NCI-H1048 (cell line): ENCODE measurements at places on chromosomes 6 and 20.

GRCh38 chr20:539848-540247, 3.7 kb downstream of the CSNK2A1 start:
- DNase-seq, result no peak

GRCh38 chr20:2840967-2841531, 504 bp downstream of the VPS16 start:
- no peak for DNase-seq

GRCh38 chr6:142966294-142966693, 21.3 kb upstream of the HIVEP2 start:
- DNase-seq, result no peak

GRCh38 chr6:50706575-50706974, 6.8 kb upstream of the TFAP2D start:
- no peak for DNase-seq

- no peak for DNase-seq
Measured at GRCh38 chr6:152811785-152812184, 61.2 kb downstream of the VIP start.

GRCh38 chr6:143408151-143408786, 42.2 kb downstream of the ADAT2 start:
- no peak for DNase-seq

DNA sequence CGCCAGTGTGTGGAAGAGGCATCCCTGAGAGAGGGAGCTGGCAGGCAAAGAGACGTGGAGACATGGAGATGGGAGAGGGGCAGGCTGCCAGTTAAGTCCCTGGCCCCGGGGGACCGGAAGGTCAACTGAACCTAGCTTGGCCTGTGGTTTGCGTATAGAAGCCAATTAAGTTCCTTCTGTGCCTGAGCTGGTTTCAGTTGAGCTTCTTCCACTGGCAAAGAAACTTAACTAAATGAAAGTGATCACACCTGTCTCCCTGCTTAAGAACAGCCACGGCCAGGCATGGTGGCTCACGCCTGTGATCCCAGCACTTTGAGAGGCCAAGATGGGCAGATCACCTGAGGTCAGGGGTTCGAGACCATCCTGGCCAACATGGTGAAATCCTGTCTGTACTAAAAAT, 26.7 kb upstream of the NNAT start:
- no peak for DNase-seq

DNA sequence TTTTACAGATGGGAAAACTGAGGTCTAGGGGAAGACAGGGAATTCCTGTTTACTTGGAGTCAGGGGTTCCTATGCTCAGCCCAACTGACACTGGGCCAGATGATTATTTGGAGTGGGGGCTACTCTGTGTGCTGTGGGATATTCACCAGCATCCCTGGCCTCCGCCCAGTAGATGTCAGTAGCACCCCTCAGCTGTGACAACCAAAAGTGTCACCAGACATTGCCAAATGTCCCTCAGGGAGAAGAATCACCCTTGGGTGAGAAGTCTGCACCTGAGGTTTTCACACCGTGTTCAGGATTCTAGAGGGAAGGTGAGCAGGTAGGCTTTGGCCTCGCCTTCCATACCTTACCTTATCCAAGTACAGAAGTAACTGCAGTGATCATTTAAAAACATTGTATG, 27.6 kb downstream of the CDH26 start:
- no peak for DNase-seq

DNA sequence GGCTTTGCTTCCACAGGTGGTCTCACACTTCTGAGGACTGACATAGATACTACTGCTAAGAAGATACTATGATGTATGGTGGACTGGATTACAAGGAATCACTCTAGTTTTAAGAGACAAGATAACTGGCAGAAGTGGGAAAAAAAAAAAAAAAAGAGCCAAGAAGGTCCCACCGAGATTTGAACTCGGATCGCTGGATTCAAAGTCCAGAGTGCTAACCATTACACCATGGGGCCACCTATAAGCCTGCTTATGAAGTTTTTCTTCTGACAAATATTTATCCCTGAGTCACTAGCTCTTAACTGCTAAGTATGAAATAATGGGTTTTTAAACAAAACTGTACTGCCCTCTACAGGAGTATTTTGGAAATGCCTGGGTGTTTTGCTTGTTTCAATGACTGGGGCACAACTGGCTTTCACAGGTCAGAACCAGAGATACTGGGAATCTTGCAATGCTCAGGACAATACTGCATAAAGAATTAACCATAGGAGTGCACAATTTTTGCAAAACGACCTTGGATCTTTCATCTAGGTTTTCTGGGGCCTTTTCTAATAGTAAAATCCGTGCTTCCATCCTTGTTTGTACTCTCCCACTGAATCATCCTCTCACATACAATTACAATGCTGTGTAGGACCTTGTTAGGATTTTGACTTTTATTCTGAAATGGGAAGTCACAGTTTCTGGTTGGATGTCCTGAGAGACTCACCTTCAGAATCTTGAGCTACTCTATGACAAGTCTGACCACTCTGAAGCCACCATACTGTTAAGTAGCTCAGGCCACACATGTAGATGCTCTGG, 116.3 kb downstream of the OR2B2 start:
- DNase-seq, result peak; percentile 63

GRCh38 chr6:37784585-37784967, 35.0 kb upstream of the ZFAND3 start:
- DNase-seq, result no peak

DNA sequence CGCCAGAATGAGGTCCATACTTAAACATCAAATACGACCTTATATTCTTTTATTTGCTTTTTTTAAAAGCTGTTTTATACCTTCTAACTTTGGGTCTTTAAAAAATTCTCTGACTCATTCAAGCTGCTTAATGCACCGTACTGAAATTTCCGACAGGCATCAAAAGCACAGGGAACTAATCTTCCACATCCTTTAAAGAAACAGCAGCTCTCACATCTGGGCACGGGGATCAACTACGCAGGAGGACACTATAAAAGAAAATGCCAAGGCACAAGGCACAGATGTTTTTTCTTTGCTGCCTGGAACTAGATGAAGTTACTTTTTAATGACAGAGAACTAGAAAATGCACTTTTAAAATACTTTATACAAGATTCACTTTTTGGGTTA, 112.4 kb upstream of the ARG1 start:
- no peak for DNase-seq

DNA sequence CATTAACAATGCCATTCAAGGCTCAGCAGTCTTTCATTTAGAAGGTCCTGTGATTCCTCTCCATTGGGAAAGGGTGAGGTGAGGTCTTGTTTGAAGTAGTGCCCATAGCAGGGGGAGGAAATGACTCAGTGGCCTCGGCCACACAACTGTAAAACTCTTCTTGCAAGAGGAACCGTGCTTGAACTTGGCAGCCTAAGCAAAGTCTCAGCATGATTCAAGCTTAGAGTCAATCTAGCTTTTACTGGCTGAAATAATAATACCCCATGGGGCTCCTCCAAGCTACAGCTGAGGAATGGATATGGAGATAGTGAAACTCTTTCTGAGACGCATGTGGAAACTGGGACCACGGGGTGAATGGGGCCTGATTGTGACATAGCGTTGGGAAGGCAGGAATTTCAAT, 428.2 kb downstream of the BMP2 start:
- DNase-seq, result no peak

GRCh38 chr6:127635091-127635490, 58.1 kb downstream of the C6orf58 start:
- no peak for DNase-seq

- no peak for DNase-seq
Measured at GRCh38 chr6:63764318-63764916, 128.8 kb downstream of the PHF3 start.

GRCh38 chr6:15526212-15526701, 136.6 kb downstream of the DTNBP1 start:
- no peak for DNase-seq

DNA sequence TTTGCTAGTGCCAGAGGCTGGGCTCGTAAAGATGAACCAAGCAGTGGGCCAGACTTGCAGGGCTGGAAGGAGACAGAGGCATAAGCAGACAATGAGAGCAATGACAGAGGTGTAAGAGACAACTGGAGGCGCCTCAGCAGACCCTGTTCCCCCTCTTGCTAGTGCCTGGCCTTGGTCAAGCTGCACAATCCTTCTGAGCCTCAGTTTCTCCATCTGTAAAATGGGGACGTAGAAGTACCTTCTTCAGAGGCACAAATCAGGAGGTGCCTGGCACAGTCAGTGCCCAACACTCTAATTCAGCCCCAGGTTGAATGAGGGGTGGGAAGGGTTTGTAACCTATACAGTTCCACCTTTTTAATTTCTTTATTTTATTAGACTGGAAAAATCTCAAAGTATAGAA, 23.2 kb downstream of the BPIFB1 start:
- no peak for DNase-seq

GRCh38 chr6:146289816-146290588, 253.6 kb upstream of the RAB32 start:
- DNase-seq, result no peak

DNA sequence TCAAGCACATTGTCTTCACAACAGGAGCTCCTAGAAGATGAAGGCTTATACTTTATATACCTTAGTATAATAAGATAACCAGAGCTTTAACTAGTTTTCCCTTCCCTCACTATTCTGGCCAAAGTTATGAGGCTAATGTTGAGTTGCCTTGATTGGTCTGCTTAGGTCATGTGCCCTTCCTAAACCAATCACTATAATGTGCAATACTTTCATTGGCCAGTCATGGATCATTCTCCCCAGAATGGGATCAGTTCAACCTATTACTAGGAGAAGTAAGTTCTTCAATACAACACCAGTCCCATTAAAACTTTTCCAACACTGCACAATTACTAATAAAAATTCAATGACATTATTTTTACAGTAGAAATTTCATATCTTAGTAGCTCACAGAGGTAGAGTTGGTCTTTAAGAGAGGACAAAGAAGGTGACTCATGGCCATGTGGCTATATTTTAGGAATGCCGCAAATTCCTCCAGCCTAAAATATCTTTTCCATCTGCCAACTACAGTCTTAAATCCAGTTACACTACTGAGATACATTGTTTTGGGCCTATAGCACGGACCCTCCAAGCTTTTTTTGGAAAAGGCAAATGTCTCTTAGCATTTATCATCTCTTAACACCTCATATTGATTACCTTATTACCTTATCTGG, 12.5 kb upstream of the POU3F2 start:
- no peak for DNase-seq

- DNase-seq, result no peak
Measured at GRCh38 chr6:49733680-49734079, 10.5 kb downstream of the CRISP3 start.

DNA sequence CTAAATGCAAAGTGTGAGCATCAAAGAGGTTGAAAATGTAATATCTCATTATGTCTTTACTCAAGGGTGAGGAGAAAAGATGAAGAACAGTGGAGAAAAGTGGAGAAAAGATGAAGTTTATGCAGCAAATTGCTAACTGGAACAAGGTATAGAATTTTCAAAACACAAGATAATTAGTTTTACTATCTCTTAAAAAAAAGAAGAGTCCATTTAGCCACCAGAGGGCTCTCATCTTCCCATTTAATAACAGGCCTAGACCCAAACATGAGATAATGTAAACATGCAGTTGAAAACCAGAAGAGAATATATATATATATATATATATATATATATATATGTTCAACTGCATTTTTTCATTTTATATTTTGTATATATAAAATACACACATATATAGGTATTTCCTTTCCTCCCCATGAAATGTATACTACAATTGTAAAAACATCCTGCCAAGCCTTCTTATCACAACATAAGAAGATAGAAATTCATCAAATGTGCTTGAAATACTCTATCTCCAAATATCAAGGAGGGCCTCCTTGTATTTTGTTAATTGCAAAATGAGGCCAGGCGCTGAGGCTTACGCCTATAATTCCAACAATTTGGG, 78.4 kb downstream of the ADTRP start:
- no peak for DNase-seq

- DNase-seq, result no peak
Measured at GRCh38 chr6:82690283-82690682, 326.7 kb downstream of the TPBG start.

GRCh38 chr20:46590443-46590842, 40.0 kb upstream of the OCSTAMP start:
- DNase-seq, result no peak

GRCh38 chr20:56245761-56246160, 2.8 kb upstream of the MC3R start:
- DNase-seq, result no peak

- DNase-seq, result no peak
Measured at GRCh38 chr6:97288188-97288587, 5.2 kb upstream of the MMS22L start.

DNA sequence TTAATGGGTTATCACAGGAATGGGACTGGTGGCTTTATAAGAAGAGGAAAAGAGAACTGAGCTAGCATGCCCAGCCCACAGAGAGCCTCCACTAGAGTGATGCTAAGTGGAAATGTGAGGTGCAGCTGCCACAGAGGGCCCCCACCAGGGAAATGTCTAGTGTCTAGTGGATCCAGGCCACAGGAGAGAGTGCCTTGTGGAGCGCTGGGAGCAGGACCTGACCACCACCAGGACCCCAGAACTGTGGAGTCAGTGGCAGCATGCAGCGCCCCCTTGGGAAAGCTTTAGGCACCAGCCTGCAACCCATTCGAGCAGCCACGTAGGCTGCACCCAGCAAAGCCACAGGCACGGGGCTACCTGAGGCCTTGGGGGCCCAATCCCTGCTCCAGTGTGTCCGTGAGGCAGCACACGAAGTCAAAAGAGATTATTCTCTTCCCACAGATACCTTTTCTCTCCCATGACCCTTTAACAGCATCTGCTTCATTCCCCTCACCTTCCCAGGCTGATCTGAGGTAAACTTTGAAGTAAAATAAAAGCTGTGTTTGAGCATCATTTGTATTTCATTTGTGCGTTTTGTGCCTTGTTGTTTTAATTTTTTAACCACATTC, 4.4 kb downstream of the HLA-E start:
- DNase-seq, result no peak

DNA sequence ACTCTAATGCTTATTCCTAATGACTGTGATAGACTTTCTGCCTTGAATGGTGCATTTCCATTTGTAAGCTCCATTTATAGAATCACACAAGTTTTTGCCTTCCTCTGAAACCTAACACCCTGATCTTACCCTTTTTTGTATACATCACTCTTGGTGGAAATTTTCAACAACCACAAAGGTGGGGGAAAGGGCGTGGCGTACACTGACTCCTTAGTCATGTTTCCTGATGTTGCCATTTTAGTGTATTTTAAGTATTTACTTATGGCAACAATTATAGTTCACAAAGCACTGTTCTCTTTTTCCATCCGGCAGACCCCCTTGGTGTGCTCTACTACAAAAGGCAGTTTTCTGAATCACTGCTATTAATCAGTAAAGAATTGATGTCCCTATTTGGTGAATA, 92.0 kb downstream of the ATXN1 start:
- no peak for DNase-seq

DNA sequence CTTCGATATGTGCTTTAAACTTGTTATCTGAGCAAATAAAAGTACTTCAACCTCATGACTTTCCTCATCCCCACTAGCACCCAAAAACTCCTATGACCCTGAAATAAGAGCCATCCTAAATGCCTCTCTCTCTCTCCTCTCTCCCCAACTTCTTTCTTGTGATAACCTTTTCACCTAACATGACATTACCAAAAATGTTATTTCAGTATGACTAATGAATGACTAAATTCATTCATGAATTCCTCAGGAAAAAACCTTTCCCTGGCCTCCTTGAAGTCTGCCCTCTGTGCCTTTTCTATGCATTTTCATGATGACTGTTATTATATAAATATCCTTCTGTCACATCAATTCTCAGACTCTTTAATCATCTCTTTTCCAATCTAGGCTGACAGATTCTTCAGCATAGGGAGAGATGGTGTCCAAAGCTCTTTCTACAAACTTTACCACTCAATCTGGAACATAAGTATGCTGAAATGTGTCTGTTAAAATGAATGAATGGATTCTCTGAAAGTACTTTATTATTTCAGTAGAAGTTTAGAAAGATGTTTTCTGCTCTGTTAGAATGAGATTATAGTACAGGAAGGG, 114.3 kb upstream of the GGTLC1 start:
- no peak for DNase-seq
